ENCODE measurements at places on chromosomes 2 and 18. TPM values are rescaled to one million over a fixed set of nuclear protein-coding genes. Genes with fewer than 3 reads are reported as not detected.

GRCh38 chr18:34929336-34929780 lies 111.9 kb upstream of the MAPRE2 start:
- DNase-seq = no peak

GRCh38 chr2:189566046-189566445 lies 14.5 kb downstream of the SLC40A1 start:
- no peak for DNase-seq

DNA sequence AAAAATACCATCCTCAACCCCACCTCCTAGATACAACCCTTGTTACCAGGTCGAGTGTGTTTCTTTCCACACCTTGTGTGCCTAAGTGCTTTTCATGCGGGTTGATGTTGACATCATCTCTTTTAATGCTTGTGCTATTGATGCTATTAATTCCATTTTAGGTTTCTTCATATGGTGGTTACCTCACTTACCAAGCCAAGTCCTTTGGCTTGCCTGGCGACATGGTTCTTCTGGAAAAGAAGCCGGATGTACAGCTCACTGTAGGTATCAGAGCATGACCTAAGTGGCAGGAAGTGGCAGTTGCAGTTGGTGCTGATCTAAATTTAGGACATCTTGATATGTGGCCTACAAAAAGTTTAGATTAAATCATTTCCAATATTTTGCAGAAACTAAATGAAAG lies 149.9 kb upstream of the TTC39C start:
- peak; percentile 14 for DNase-seq

- DNase-seq = no peak
Observed at GRCh38 chr18:59520562-59521355, 161.7 kb upstream of the LMAN1 start.

DNA sequence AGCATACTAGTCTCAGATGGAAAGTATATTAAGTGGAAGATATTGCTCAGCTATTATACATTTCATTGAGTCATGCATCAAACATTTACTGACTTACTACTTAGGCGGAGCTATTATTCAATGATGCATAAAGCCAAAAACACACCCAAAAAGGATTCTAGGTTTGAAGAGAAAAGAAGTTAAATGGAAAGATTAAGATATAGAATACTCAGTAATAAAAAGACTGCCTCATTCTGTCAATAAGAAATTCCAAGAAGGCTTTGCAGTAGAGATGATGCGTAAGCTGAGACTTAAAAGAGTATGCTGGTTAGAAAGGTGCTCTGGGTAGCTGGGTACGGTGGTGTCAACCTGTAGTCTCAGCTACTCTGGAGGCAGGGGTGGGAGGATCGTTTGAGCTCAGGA lies 27.6 kb downstream of the STK17B start:
- no peak for DNase-seq

GRCh38 chr18:57134618-57135135 lies 12.2 kb upstream of the BOD1L2 start:
- DNase-seq = no peak

GRCh38 chr2:49296107-49296867 lies 142.0 kb upstream of the FSHR start:
- DNase-seq = no peak

GRCh38 chr18:25167612-25168410 lies 184.2 kb downstream of the ZNF521 start:
- no peak for DNase-seq

GRCh38 chr2:179569831-179570233 lies 291.6 kb downstream of the ZNF385B start:
- DNase-seq = no peak

- DNase-seq = no peak
Observed at GRCh38 chr18:63119647-63120046, 199.9 kb downstream of the BCL2 start.

- DNase-seq = no peak
Observed at GRCh38 chr18:22914633-22915032, 18.5 kb upstream of the RBBP8 start.

GRCh38 chr18:65735155-65735554 lies 15.7 kb upstream of the CDH7 start:
- DNase-seq = no peak

GRCh38 chr2:15746703-15747550 lies 155.3 kb downstream of the DDX1 start:
- DNase-seq = no peak

DNA sequence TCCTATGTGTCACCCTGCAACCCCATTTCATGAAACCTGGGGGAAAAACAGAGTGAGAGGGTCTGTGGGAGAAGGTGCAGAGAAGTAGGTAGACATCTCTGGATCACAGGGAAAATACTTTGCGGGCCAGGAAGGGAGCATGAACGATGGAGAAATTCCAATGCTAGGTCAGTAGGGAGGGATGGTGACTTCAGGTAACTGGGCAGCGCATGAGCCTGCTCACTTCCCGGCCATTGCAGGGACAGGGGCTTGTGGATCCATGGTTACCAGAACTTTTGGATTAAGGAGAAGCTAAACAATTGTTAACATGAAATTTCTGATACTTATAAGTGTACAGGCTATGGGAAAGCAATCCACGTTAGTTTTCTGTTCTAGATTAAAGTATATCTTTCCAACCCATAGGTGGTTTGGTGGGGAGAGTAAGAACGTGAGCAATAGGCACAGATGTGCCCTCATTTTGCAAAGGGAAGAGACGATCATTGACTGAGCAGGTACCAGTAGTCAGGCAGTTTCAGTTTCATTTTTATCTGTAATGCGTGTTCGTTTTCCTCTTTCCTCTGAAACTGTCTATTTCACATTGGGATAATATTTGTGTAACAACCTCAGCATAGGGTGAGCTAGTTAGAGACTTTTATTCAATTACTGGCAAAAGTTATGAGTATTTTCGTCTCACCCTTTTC lies 65.0 kb downstream of the NYAP2 start:
- no peak for DNase-seq

The XRCC5 gene
- total RNA-seq = 513 TPM

The ALLC gene
- not detected for total RNA-seq

The PDCD1 gene
- total RNA-seq = 60.5 TPM

The CAPN13 gene
- 0.08 TPM for total RNA-seq

Measured in activated T-cell treated with anti-CD3 and anti-CD28 coated beads, Interleukin-2, amount 50 U/mL, for 4 hours (primary cell).